ENCODE measurements at places on chromosomes 6 and 20.
A peak's percentile ranks its signal among the peaks of the same experiment; 100 is the strongest.

DNA sequence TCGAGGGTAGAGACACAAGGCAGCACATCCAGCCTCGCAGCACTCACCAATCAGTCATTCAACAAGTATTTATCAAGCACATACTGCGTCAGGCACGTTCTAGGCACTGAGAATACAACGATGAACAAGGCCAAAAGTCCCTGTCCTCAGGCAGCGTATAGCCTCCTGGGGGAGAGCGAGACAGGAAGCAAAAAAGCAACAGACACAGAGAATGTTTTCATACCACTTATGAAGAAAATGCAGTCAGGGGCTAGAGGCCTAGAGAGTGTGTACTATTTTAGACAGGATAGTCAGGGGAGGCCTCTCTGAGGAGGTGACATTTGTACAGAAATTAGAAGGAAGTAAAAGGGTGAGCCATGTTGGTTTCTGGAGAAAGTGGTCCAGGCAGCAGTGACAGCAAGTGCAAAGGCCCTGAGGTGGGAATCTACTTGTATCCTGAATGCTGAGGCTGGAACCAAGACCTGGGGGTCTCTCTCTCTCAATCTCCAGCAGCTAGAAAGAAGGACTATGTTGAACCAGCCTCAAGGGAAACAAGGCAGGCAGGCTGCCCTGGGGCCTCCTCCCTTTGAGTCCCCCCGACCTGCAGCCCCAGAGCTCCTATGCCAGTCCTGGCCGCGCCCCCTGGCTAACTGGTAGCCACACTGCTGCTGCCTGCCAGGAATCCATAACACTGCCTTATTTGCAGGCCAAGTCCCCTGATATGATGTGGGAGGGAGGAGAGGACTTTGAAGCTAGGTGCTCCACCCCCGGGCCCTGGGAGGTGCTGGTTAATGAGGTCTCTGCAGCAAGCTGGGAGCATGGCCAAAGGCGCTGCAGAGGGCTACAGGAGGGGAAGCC lies 151.2 kb downstream of the GRM4 start:
- no peak for DNase-seq

DNA sequence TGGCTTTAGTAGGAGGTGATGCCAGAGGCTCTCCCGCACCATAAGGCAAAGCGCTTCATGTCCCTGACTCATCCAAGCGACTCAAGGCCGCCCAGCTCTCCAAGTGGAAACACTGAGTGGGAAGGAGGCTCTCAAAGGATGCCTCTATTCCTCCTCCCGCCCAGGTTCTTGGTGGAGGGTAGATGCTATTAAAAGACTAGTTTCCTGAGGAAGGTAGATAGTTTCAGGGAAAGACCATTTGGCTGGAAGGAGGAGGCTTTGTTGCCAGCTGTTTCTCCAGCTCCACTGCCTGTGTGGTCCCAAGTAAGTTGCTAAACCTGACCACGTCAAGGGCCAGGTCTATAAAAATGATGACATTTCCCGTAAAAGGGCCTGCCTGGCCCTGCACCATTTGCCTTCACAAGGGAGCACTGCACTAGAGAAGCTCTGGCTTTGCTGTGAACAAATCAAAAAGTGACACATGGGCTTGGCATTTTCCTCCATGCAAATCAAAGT lies 48.2 kb downstream of the GMDS start:
- DNase-seq, result peak; percentile 33

- DNase-seq, result no peak
These were observed 14.8 kb downstream of the C20orf96 start for GRCh38 chr20:275791-276190.

- no peak for DNase-seq
These were observed 60.9 kb downstream of the SAMD3 start for GRCh38 chr6:130161683-130162404.

- no peak for DNase-seq
These were observed 268.8 kb downstream of the TMEM242 start for GRCh38 chr6:157054531-157054979.

Measured in HS-5 (cell line).